ENCODE measurements at places on chromosomes 7 and 10.
A peak's percentile ranks its signal among the peaks of the same experiment; 100 is the strongest.

- DNase-seq, result no peak
Observed at GRCh38 chr7:27202018-27202861, 2.3 kb upstream of the HOXA13 start.

- DNase-seq, result no peak
Observed at GRCh38 chr7:88276605-88277153, 30.0 kb downstream of the STEAP4 start.

DNA sequence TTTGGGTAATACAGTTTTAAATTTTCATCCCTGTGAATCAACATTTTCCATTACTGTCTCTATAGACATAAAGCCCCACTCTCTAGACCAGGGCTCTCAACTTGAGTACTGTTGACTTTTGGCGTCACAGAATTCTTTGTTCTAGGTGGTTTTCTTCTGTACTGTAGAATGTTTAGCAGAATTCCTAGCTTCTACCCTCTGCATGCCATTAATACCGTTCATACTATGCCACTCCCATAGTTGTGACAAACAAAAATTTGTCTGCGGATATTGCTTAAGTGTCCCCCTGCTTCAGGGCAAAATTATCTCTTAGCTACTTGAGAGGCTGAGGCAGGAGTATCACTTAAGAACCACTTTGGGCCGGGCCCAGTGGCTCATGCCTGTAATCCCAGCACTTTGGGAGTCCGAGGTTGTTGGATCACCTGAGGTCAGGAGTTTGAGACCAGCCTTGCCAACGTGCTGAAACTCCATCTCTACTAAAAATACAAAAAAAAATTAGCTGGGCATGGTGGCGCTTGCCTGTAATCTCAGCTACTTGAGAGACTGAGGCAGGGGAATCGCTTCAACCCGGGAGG, 57.3 kb upstream of the NRG3 start:
- DNase-seq, result no peak

GRCh38 chr10:48199580-48200377, 74.7 kb downstream of the FRMPD2 start:
- DNase-seq, result no peak

DNA sequence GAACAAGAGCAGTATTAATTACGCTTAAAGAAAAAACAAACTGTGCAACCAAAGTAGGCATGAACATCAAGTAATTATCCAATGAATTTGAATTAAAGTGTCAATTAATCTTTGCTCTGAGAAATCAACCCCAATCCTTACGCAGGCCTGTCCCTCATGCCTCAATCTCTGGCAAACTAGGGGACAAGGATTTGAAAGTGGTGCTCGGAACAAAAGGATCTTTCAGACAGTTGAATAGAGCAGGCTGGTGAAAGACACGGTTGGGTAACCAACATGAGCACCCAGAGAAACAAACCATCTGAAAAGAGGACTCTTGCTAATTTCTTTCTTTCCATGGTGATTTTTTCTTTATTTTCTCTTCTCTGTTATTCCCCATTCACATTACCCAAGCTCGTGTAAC, 203.5 kb upstream of the PHF14 start:
- no peak for DNase-seq

- DNase-seq, result no peak
Observed at GRCh38 chr7:12570168-12570533, 369 bp upstream of the SCIN start.

- DNase-seq, result peak; percentile 46
Observed at GRCh38 chr10:102413053-102413705, 5.4 kb downstream of the PSD start.

DNA sequence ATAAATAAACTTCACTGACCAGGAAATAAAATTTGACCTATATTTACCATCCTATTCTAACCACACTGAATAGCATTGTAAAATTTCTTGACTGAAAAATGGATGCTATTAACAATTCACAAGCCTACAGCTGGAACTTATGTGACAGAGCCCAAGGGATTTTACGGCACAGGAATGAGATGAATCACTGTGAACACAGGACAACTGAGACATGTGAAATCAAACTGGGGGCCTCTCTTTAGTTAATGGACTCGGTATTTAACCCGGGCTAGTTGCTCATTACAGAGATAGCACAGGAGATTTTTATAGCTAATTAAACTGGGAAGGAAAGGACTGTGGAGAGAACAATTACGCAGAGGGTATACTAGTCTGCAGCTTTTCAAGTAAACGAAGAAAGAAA, 100.6 kb downstream of the MICU1 start:
- no peak for DNase-seq

- no peak for DNase-seq
Observed at GRCh38 chr10:30893208-30893607, 138.5 kb downstream of the ZNF438 start.

DNA sequence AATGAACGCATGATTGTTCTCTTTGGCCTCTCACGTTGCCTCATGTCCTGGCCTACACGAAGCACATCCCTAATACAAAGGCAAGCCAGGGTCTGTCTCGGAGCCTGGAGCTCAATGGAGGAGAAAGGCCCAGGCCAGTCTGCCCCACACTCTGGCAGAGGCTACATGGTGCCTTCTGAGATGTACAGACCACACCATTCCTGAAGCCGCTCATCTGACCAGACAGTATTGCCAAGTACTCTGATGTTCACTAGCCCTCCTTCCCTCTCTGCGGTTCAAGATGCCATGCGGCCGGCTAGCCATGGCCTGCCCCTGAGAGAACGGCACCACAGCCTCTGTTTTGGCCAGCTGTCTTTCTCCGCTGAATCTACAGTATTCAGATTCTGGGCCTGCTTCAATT, 5.9 kb downstream of the BNIP3 start:
- no peak for DNase-seq

DNA sequence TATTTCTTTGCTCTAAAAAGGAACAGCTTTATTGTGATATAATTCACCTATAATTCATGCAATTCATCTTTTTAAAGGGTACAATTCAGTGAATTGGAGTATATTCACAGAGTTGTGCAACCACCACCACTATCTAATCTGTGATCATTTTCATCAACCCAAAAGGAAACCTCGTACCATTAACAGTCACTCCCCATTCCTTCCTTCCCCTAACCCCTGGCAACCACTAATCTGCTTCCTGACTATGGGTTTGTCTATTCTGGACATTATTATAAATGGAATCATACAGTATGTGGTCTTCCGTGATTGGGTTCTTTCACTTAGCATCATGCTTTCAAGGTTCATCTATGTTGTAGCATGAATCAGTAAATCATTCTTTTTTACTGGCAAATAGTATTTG, 52.3 kb downstream of the MKI67 start:
- no peak for DNase-seq

GRCh38 chr10:68118657-68119056, 9.4 kb downstream of the MYPN start:
- no peak for DNase-seq

DNA sequence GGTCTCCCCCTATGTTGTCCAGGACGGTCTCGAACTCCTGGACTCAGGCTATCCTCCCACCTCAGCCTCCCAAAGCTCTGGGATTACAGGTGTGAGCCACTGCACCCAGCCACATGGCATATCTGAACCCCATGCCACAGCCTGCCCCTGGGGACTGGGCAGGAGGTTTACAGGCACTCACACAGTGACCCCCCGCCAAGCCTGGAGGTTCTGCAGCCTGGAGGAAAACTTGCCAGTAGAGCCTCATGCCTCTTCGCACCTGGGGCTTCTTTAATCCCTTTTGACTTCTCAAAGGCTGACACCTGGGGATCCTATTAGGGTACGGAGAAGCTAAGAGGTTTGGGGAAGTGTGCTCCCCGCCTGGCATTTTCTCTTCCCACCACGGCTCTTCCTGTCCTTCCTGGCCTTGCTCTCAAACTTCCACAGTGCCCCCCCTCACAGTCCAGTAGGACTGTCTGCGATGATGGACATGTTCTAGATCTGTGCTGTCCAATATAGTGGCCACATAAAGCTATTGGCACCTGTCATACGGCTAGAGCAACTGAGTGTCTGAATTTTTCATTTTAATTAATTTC, 11.4 kb upstream of the KCP start:
- no peak for DNase-seq

DNA sequence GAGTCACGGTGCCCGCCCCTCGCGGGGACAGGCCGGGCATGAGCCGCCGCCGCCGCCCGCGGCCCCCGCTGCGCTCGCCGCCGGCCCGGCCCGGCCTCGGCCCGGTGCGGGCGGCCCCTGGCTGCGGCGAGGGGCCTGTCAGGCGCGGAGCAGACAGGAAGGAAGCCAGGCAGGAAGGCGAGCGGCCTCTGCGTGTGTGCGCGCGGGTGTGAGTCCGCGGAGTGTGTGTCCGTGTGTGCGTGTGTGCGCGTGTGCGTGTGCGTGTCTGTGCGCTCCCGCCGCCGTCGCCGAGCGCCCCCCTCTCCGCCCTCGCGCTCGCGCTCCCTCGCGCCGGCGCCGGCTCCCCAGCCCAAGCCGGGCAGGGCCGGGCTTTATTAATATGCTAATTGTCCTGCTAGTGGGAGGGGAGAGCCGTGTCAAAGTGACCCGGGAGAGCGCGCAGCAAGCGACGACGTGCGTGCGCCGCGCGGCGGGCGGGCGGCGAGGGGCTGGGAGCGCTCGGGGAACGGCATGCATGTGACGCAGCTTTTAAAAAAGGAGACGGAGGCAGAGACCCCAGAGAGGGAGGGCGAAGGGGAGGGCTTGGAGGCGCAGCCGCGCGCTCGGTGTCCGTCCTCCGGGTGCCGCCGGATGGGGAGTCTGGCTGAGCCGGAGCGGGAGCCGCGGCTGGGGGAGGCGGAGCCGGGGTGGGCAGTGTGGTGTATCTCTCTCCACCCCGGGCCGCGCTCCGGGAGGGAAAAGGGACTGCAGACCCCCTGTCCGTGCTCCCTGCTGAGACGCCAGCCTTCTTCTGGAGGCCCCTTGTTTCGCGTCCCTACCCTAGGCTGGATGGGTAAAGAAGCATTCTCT, at the start of gene LDB1:
Gene LDB1 (minus strand): TSS at position 227 of the 849 bp plus-strand sequence. CDS start 258 bp downstream, outside the sequence.
- peak; percentile 78 for DNase-seq

DNA sequence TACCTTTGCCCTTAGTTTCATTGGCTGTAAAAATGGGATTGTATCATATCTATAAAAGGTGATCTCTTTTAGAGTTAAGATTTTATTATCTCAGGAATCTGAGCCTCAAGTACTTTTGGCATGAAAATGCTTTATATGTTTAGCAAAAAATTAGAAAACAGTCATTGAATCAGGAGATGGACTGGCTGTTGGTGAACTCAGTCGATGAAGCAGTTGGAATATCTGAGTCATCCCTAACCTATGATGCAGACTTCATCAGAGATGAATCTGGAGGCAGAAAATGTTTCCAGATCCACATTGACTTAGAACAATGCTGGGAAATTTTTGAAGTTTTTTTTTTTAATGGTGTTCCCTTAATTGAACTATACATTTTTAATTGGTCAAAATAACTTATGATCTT, 228.5 kb downstream of the SLC25A13 start:
- no peak for DNase-seq

DNA sequence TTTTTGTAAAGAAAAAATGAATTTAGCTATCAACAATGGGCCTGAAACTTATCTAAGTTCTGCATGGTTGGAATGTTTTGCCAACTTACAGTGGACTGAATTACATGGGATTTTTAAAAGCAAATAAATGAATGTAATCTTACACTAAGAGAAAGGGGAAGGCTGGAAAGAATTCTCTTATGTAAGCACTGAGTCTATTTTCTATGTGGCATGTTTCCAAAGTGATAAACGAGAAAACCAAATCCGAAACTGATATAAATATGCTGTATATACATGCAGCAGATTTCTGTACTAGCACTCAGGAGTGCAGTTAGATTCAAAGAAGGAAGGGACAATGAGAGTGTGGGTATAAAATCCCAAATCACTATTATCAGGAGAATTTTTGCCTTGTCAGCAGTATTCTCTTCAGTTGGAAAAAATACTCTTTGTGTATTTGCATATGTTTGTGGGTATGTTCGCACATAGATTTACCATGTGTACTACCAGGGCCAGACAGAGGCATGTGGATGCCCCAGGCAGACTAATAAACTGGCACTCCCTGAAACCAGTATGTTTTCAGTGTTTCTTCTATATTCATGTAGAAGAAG, 334.3 kb upstream of the SEMA3D start:
- no peak for DNase-seq

DNA sequence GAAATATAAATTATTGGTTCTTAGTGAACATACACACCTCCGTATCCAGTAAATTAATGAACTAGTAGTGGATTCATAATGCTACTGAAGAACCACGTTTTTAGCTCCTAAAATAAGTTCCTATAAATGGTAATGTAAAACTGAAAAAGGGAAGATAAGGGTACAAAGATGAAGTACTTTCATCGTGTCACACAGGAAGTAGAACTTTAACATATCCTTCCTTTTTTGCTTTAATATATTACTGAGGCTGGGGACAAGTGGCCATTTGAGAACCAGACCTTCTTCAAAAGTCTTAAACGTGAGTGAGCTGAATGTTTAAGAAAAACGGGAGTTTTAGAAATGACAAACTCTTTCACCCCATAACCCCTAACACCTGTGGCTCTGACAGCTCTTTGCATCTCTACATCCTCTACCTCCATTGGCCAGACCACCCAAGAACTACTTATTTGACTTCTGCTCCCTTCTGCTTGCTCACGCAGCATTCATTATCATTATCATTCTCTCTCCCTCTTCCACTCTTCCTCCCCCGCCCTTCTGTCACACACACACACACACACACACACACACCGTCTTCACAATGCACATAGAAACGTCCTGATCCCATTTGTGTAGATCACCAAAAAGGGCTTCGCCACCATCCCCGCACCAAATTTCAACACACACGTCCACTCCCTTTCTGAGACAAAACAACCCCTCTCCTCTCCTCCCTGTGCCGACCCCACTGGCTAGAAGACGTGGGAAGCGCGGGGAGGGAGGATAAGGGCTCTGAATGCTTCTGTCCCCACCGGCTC, 677 bp downstream of the SKAP2 start:
- peak; percentile 50 for DNase-seq

DNA sequence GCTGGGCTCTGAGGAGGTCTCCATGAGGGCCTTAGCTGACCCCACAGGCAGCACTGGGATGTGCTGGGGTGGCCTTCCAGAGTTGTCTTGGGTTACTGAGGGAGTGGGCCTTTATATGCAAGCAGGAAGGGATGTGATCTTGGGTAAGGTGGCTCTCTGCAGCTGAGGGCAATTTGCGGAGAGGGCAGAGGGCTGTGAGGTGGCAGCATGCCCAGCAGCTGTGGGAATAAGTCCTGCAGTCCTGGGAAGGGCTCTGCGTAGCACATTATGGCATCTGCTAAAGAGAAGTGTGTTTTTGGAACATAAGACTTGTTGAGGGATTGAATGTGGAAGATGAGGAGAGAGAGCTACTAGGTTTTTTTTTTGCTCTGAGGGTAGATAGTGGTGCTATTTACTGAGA, 99.6 kb upstream of the KMT2E start:
- DNase-seq, result no peak

- no peak for DNase-seq
Observed at GRCh38 chr10:102595897-102596296, 48.4 kb upstream of the TRIM8 start.

All from CD4-positive, alpha-beta T cell treated with Interleukin-4 for 1 hour (primary cell).